Amniotic epithelial cell (primary cell): ENCODE measurements at places on chromosomes 3 and 15.

GRCh38 chr3:129834580-129834979, 58.9 kb downstream of the TMCC1 start:
- DNase-seq, result peak; percentile 34

GRCh38 chr3:22660606-22661005, 542.5 kb upstream of the UBE2E2 start:
- no peak for DNase-seq

GRCh38 chr3:42013691-42014457, 52.0 kb upstream of the ULK4 start:
- DNase-seq, result no peak

DNA sequence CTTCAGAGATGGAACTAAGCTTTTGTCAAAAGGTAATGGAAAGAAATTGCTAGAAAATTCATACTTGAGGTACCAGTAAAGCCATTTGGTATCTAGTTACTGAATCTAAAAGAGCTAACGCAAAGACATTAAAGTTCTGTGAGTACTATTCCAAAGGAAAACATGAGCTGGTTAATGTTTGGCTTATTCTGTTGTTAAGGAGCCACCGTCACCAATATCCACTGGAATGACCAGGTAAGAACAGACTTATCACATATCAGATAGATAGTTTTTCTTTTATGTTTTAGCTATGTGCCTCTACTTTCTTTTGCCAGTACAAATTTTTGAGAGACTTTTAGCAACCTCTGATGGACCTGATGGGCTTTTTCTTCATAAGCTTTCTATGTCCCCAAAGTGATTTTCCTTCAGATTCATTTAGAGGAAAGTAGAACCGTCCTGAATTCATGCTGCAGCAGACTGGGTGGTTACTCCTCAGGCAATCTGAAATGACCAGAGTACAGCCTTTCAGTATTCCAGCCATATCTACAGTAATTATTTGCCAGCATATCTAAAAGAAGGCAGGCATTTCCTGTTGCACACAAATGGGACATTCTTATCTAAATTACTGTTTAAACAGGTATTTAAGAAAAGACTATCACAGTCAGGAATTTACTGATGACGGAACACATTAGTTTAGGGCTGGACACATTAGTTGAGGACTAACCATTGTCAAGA, 274.1 kb downstream of the MECOM start:
- no peak for DNase-seq

- DNase-seq, result peak; percentile 79
These were observed 883 bp downstream of the MAGEF1 start for GRCh38 chr3:184710870-184711492.

DNA sequence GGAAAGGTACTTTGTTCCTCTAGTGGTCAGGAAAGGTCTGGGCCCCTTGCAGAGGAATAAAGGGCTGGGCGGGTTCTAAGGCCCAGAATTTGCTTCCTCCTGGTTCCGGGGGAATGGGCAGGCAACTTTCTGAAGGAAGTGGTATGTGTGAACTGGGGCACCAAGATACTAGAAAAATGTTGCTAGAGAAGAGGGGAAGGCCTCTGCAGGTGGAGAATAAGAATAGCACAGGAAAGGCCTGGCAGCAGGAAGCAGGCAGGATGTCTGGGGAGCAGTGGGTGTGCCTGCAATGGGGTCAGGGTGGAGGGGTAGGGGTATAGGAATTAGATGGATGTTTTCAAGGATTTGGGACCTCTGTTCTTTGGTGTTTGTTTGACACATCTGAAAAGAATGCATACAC, 2.0 kb downstream of the SLC22A13 start:
- DNase-seq, result no peak

DNA sequence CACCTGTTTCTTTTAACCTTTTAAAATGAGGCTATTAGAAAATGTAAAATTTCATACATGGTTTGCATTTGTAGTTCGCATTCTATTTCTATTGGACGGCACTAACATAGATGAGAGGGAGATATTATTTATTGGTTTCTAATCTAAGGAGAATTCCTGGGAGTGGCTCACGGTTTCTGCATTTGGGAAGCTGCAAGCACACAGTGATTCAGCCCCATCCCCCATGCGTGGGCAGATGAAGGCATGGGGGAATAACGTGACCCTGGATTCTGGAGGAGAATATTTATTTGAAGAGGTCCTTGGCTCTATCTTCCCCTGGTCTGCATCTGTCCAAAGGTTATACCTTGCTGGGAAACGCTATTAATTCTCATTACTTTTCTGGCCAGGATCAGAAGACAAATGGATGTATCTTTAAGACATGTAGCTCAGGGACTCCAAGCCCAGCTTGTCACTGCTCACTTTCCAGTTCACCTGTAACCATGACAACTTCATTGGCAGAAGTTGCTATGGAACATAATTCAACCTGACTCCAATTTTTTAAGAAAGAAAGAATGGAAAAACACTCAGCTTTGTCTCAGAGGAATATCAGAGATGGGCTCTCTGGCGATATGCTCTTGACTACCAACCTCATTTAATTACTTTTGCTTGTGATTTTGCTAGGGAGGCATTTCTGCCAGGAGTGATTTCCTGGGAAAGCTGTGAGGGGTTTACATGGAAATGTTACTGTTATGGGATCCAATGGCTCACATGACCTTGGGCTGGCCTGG, 27.2 kb upstream of the POMGNT2 start:
- no peak for DNase-seq

GRCh38 chr15:33742306-33742705, 226.0 kb upstream of the CHRM5 start:
- no peak for DNase-seq

DNA sequence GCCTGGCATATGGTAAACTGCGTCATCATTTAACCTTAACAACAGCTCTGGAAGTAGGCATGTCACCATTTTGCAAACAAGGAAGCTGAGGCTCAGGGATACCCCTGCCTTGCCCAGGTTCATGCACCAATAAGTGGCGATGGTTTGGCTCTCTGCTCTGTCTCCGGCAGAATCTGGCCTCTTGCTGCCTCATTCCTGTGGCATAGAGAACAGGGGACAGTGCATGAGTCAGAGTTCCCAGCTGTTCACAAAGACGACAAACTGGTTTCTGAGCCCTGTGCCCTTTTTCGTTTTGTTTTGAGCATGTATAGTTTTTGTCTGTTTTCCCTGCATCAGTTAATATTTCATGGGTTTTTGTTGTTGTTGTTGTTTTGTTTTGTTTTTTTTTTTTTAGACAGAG, 236.8 kb downstream of the OPA1 start:
- peak; percentile 18 for DNase-seq

DNA sequence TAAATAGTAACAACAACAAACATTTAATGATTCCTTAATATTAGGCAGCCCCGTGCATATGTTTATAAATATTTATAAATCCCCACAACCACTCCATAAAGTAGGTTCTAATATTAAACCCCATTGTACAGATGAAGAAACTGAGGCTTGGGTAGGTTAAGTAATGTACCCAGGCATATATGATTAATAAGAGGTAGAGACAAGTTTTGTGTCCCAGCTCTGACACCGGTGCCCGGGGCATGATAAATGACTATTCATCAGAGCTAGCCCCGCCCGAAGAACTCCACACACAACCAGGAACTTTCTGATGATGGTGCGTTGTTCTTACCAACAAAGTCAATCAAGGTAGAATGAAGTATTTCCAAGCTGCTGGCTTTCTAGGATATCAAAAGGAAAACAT, 19.4 kb downstream of the CDCP1 start:
- no peak for DNase-seq

GRCh38 chr3:124298951-124299350, 307.0 kb upstream of the ROPN1 start:
- DNase-seq, result no peak

GRCh38 chr15:39936681-39937080, 2.8 kb downstream of the EIF2AK4 start:
- no peak for DNase-seq

DNA sequence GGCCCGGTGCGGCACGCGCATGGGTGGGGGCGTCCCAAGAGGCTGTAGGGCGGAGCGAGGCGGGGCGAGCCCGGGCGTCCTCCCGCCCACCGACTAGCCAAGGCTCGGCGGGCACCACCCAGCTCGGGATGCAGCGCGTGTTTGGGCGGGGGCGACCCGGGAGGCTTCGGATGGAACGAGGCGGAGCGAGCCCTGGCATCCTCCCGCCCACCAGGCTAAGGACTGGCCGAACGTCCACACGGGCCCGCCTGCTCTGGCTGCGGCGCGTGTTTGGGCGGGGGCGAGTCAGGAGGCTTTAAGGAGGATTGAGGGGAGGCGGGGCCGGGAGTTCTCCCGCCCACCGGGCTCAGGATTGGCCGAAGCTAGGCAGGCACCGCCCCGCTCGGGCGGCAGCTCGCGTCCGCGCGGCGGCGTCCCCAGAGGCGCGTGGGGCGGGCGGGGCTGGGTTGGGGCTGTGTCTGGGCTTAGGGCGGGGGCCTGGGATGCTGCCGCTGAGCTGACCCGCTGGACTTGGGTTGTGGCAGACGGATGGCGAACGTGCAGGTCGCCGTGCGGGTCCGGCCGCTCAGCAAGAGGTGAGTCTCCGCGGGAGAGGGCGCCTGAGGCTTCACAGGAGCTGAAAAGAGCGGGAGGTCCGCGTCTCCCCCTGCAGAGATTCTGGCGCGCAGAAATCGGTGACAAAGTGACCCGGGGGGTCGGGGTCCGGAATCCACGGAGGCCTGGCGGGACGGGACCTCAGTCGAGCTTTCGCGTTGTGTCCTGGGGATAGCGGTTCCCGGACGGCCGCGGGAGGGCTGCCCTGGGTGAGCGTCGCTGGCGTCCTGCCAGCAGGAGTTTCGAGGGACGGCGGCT, at the start of gene STARD9:
STARD9 (plus strand) TSS at position 419 of the 852 bp plus-strand sequence; CDS start at position 529, 110 bp downstream.
- DNase-seq, result peak; percentile 96

DNA sequence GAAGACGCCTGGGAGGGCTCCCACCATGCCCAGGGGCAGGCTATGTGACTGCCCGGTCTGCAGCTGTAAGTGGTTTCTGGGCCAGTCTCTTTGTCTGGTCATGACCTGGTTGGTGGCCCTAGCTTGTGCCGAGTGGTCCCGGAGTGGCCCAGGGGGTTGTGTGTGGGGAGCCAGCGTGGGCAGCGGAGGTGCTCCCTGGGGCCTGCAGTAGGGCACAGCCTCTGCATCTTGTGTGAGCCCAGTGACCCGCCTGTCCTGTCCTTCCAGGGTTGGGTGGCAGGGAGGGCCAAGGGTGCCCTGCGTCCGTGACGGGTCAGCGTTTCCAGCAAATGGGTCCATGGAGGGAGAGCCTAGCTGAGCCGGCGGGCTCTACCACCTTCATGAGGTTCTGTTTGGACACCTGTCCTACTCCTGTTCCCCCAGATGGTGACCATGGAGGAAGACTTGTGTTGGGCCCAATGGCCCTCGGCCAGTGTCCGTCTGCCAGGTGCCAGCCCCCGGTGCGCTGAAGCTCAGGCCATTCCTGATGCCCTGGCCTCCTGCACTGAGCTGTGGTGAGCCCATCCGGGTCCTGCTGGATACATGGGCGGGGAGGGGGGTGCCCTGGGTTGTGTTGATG, 215.4 kb downstream of the SNRPN start:
- DNase-seq, result no peak

DNA sequence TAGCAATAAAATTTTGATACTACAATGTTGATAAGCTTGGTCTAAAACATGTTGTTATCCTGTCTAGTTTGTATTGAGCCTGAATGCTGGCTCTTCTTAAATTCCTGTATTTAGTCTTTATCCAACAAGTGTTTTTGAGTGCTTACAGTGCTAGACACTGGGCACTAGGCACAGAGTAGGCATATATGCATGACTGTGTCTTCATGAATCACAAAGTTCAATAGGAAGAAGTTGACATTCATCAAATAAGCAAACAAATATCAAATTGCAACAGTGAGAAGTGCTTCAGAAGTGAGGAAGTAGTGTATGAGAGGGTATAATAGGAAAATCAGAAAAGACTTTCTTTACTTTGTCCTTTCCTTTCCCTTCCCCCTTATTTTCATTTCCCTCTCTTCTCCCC, 6.8 kb downstream of the CD96 start:
- no peak for DNase-seq

DNA sequence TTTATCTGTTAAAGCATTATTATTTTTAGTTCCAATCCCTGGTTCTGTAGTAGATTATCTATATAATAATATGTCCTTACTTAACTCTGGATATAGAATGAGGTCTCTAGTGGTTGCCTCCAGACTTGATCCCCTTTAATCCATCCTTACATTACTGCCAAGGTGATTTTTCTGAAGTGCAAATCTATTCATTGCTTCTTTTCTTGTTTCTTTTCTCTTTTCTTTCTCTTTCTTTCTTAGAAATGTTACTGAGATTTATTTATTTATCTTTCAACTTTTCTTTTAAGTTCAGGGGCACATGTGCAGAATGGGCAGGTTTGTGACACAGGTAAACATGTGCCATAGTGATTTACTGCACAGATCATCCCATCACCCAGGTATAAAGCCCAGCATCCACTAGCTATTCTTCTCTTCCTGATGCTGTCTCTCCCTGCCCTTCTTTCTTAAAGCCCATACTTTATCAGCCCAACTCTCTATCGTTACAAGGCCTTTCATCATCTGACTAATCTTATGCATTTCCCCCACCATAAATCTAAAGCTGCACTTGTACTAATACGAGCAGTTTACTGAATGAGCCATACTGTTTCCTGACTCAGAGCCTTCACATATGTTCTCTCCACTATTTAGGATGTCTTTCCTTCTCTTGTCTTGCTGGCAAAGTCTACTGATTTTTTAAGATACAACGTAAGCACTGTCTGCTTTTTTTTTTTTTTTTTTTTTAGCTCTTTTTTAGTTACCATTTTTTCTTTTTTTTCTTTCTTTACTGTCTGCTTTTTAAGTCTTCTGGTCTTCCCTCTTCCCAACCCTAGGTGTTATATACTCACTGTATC, 4.6 kb downstream of the GLCE start:
- DNase-seq, result peak; percentile 87

DNA sequence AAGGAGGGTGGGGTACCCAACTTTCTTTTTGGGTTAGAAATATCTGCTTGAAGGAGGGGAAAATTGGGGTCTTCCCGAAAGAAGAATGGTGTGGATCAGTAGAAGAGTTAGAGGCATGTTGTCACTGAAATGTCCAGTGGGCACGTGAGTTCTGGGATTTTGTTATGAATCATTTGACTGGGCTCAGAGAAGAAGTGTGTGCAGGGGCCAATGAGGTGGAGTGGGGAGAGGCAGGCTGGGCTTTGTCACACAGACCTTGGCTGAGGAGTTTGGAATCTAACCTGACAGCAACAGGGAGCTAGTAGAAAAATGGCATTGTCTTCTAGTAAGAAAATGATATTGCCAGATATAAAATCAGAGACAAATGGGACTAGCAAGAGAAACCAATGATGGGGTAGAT, 436.8 kb downstream of the MFSD1 start:
- DNase-seq, result no peak

DNA sequence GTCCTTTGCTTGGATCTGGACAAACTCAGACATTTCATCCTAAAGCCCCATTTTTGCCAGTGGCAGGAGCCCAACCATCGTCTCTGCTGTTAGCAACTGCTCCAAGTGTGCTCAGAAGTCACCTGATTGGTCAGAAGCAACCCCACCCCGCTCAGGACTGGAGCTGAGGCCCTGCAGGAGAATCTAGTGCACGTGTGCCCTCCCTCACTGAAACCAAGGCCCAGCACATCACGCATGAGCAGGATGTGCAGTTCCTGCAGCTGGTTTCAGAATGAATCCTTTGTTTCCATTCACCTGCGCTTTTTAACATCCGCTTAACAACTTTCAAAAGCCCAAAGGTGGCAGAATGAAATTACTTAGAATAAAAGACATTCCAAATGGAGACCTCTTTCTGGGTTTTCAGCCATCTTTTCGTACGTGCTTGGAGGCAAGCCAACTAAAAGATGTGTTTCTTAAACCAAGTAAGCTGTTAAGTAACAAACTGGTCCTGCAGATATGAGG, 81.2 kb downstream of the SRGAP3 start:
- no peak for DNase-seq
